ENCODE measurements at places on chromosomes 13 and 19. TPM values are rescaled to one million over a fixed set of nuclear protein-coding genes. Genes with fewer than 3 reads are reported as not detected.

The ITM2B gene
- total RNA-seq, result 263 TPM

The ZFP30 gene
- total RNA-seq, result 14.0 TPM

The LENG9 gene
- total RNA-seq, result 13.5 TPM

DNA sequence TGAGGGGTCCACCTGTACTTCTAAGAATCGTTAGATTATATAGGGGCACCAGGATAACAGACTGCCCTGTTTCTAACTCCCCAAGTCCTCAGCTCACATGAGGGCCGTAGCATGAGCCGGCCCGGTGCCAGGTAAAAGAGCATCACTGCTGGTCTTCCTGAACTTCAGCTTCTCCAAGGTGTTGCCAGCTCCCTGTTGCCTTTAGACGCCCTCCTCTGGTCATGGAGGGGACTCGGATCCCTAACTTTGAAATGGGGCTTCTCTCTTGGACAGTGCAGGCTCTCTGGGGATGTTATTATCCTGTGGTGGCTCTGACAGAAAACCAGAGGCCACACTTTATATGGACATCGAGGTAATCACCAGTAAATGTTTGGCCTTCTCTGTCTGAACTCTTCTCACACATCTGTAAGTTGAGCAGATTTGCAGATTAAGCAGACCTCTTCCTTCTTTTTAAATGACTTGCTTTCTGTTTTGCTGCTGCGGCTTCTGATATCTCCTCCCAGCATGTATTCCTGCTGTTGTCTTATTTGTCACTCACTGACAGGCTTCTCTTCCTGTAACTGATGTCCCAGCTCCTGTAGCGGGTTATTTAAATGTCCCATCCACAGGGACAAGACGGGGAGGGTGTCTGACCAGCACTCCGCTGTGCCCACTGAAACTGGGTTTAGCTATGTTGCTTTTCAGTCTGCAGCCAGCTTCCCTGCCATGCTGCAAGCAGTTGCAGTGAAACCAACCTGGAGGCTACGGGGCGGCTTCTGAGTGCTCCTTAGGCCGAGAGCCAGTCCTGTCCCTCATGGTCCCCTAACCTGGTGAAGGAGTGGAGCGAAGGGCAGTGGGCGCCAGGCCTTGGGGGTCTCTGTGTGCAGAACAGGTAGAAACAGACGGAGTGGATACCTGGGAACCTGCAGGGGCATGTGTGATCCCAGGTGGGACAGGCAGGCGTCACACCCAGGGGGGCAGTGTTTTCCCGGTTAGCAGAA is 39.2 kb downstream of the TSSK6 start:
- DNase-seq, result peak; percentile 31

DNA sequence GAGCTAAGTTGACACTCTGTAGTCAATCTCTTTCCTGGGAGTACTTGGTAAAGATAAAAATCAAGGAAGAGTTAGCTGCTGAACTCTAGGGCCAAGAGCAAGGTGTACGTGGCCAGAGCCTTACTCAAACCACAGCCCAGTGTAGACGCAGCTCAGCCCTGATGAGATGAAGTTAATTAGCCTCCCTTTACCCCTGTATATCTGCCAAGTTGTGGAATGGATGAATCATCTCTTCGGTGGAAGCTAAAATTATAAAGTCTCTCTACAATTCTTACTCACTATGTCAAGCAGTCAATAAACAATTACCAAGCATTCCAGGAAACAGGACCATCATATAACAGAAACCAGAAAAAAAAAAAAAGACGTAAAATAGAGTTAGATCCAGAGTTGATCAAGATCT is 146.9 kb upstream of the UFM1 start:
- DNase-seq, result peak; percentile 66

DNA sequence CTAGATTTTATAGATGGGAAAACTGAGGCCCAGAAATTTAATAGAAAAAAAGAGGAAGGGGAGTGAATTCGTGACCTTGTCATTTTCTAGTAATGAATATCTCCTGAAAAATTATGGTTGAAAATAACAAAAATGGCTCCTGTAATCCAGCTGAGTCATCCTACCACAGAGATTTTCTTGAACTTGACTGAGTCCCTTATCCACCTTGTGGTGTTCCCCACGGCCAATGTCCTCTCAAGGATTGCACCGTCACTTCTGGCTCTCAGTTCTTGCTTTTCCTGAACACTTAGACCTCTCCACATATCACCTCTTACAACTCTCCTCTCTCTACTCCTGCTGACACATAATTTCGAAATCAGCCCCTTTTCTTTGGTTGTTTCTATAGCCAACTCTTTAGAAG is 1.2 kb upstream of the KATNAL1 start:
- DNase-seq, result peak; percentile 53

DNA sequence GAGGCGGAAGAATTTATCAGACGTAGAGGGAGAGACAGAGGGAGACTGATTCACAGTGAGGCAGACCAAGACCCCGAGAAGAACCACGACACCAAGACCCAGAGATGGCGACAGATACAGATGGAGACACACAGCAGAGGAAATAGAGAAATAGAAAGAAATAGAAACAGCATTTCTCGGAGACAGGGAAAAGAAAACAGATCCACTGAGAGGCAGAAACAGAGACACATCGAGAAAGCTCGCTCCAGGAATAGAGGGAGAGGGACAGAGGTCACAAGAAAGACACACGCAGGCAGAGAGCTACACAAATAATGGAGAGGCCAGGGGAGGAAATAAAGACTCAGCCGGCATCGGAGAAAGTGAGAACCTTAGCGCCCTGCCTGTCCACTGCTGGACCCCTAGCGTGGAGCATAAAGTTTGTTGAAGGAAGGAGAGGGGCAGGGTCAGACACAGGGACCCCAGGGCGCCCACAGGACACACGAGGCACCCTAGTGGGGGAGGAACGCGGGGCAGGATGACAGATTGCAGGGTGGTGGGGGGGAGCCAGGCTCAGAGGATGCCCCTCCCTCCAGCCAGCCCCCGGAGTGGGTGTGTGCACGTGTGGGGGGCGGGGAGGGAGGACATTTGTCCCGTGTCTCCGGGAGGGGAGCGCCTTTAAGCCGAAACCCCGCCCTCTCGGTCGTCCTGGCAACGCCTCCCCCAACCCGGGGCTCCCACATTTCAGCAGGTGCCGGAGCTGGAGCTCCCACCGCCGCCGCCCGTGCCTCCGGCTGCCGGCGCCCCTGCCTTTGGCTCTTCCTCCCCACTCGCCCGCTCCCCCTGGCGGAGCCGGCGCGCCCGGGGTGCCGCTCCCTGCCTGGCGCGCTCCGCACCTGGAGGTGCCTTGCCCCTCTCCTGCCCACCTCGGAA is at the start of gene PRKCG:
Gene PRKCG (plus strand): TSS at position 716 of the 909 bp plus-strand sequence. CDS start 298 bp downstream, outside the sequence.
- peak; percentile 45 for DNase-seq

DNA sequence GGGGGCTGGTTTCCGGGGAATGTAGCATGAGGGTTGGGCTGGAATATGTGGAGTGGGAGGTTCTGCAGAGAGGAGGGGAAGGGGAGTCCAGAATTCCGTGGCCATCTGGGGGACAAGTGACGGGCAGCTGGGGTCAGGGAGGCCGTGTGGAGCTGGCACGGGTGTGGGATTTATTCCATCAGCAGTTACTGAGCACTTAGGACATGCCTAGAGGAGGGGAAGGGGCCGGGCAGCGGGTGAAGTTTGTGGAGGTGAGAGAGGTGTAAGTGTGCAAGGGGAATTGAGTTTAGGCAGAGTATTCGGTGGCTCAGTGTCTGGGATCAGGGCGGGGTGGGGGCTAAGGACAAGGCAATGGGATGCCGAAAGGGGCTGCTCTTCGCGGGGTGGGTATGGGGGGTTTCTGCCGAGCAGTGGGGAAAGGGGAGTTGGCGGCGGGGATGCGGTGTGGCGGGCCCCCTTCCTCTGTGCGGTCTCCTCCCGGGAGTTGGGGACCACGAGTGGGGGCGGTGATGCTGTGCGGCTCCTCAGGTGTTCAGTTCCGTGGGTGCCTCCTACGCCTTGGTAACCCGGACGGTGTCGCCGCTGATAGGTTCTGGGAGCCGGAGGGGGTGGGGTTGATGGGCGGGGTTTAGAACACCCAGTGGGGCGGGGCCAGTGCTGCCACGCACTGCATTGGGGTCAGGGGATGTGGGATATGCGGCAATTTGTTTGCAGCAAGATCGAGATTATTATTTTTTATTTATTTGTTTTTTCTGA is 5.4 kb downstream of the CCDC61 start:
- DNase-seq, result peak; percentile 22

The ZNF90 gene
- 3.0 TPM for total RNA-seq

DNA sequence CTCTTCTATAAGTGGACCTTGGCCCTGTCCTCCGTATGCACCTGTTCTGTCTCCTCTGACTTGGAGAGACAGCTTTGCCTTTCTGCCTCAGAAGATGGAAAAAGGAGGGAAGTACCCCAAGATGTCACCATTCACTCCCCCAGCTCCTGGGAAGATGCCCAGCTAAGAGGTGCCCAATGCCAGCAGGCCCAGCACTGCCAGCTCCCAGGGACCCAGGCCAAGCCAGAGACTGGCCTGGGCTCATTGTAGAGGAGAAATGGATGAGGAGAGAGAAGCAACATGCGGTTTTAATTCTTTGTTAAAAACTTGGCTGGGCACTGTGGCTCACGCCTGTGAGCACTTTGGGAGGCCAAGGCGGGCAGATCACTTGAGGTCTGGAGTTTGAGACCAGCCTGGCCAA is 111.5 kb upstream of the ZNF507 start:
- DNase-seq, result no peak

DNA sequence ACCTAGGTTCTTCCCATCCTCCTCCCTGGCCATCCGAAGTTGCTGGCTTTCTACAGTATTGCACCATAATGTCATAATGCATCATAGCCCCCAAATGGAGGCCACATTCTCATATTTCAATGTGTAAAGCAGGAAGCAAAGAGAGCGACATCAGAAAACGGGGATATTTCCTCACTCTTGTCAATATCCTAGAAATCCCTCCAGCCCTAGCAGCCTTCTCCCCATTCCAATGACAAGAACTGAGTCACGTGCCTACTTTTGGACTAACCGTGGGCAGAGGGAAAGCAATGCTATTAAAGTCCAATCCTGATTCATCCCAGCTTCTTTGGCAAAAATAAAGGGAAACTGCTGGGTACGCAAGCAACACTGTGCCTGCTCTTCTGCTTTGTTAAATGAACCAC is 4.3 kb upstream of the RAP2A start:
- DNase-seq, result peak; percentile 88

- peak; percentile 25 for DNase-seq
These were observed 7.8 kb downstream of the MAG start for GRCh38 chr19:35299523-35300338.

DNA sequence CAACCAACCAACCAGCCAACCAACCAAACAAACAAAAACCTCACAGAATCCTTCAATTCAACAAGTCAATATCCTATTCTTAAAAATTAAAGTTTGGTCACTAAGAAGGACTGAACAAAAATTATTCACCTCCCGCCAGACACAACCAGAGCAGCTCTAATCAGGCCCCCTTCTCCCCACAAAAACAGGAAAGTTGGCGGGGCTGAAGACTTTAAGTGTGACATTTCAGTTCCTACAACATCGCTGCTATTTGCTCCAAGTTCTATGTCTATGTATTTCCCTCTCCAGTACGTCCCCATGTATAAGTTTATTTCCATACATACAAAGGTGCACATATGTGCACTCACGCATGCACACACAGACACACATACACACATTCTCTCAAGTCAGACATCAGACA is 32.8 kb upstream of the STK24 start:
- no peak for DNase-seq

The RGS9BP gene
- 0.22 TPM for total RNA-seq

- no peak for DNase-seq
These were observed 255.0 kb upstream of the SLITRK1 start for GRCh38 chr13:84137292-84137691.

The PDX1 gene
- not detected for total RNA-seq

DNA sequence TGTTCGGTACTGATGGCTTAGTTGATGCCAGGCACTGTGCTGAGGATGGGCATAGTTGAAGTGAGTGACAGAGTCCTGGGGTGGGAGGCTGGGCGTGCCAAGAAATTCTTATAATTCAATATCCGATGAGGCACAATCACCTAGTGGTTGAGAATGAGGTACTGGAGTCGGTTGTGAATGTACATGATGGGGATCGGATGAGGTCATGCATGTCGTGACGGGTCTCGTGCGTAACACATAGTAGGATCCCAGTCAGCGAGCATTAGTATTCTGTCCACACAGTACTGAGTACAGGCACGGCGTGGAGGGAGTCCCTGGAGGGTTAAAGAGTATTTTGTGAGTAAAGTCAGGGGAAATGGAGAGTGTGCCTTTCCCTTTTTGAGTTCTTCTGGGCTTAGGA is 2.8 kb downstream of the SAFB start:
- no peak for DNase-seq

- no peak for DNase-seq
These were observed 75.9 kb downstream of the HS6ST3 start for GRCh38 chr13:96165840-96166239.

GRCh38 chr19:45817725-45818301 is 2.7 kb upstream of the RSPH6A start:
- no peak for DNase-seq

DNA sequence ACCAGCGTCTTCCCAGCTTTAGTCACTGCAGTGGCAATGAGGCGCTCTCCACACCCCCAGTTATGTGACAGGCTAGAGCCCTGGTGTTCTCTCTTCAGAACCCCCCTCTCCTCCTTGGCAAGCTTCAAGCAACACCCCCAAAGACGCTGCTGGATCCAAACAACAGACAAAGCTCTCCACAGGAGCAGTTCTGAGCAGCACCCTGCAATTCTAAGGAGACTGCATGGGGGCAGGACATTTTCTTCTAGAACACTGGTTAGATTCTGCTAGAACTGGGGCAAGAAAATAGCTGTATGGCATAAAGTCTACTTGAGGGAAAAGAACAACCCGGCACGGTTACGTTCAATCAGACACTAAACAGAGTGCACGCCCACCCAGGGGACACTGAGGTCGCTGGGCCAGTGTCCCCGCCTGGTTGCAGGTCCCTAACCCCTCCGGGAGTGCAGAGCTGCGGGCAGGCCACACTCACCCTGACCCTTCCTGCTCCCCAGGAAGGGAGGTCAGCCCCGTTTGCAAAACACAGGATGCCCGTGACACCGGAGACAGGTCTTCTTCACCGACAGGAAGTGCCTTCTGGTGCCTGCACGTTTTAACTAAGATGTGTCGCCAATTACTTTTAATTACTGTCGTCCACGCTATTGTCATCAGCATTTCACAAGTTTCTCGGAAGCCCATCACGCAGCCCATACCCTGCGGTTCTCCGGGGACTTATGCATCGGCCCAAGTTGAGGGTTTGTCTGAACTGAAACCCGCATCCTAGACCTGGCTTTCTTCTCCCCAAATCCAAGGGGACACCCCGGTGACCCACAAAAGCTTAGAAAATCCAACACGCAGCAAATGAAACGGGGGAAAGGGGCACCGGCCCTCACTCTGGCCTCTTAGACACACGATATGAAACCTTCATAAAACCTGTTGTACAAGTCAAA is 943 bp downstream of the GJB6 start:
- DNase-seq, result no peak

Measured in GM23248 (cell line).